ENCODE measurements at places on chromosomes 2 and 18. TPM values are rescaled to one million over a fixed set of nuclear protein-coding genes. Genes with fewer than 3 reads are reported as not detected.

- DNase-seq = no peak
These were observed 934.1 kb upstream of the KLHL29 start for GRCh38 chr2:22450831-22451230.

DNA sequence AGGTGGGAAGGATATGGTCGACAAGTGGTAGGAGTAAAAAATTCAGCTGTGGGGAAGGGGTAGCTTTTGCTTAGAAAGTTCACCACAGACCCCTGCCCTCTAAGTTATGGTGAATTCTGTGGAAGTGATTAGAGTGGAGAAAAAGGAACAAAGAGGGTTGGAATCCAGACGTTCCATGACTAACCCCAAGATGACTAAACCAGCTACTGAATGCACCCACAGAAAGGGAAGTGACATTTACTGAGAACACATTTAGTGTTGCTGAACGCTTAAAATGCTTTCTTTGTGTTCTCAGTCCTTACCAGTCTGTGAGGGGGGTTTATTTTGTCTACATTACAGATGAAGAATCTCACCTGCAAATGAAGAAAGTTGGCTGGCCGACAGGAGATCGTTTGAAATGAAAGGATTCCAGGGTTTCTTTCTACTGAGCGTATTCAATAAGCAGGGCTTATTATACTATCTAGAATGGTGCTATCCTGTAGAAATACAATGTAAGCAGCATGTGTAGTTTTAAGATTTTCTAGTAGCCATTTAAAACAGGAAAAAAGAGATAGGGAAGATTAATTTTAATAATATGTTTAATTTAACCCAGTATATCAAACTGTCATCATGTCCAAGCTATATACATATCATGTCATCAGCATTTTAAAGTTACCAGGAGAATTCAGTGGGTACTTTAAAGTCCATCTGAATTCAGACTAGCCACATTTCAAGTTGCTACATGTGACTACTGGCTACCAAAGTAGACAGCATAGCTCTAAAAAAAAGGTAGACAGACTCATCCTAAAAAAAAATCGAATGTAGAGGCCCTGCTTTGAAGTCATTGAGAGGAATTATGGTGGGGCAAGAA lies 60.1 kb downstream of the LIMS1 start:
- DNase-seq = no peak

- DNase-seq = no peak
These were observed 118.0 kb downstream of the LRP1B start for GRCh38 chr2:142012797-142013196.

DNA sequence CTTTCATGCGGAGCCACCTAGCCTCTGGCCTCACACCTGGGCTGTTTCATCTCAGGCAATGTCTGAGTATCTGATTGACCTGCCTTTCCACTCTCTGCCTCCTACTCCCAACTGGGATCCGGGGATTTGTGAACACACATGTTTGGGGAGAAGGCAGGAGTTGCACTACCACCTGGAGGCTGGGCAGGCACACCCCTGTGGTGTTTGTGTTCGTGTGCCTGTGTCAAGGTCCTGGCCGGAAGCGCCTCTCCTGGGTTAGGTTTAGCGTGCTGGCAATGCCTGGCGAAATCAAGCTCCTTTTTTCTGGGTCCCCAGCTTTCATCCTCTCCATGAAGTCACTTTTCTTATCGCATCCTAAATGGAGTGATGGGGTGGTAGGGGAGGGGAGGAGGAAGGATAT lies 63.9 kb downstream of the GATA6 start:
- peak; percentile 69 for DNase-seq

DNA sequence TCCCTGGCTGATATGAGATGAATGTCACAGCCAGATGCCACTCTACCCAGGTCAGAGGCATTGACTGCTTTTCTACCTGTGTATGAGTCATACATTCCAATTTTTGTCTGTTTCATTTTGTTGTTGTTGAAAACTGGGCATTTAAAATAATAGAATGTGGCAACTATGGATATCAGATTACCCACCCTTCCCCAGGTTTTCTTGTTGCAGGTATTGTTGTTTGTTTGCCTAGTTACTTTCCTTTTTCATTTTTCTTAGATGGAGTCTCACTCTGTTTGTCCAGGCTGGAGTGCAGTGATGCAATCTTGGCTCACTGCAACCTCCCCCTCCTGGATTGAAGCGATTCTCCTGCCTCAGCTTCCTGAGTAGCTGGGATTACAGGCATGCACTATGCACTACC lies 70.2 kb downstream of the LRRC30 start:
- DNase-seq = no peak

CD8A gene
- total RNA-seq = 3.2 TPM

BCL11A gene
- total RNA-seq = 28.9 TPM
